Esophagus mucosa (tissue), 1 donor: ENCODE measurements at places on chromosomes 11 and 22.
A peak's percentile ranks its signal among the peaks of the same experiment; 100 is the strongest.

DNA sequence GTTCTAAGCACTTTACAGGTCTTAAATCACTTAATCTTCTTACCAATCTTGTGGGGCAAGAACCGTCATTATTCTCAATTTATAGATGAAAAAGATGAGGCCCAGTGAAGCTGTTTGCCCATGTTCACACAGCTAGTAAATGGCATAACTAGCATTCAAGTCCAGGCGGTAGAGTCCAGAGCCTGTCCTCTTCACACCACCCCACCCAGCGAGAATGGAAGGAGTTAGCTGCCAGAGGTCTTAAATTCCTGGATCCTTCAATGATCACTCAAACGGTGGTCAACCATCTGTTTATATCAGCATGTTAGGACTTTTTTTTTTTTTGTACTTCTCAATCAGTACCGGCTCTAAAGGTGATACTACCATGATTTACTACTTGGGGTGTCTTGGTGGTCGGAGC lies 43.3 kb downstream of the PARVA start:
- no peak for ATAC-seq

DNA sequence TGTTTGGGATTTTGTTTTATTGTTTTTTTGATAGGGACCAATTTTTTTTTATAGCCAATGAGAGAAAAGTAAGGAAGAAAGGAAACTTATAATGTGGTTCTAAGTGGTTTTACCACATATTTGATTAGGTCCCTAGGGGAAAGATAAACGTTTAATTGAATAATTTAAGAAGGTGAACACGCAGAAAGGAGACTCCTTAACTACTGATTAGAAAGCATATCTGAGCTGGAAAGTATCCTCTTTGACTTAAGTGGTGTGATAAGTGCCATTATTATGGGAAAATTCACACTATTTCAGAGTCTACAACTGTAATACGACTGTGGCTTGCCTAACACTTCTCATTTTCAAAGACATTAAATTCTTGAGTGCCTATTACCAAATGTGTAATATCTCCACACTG lies 106.5 kb upstream of the GRAMD1B start:
- ATAC-seq = no peak

DNA sequence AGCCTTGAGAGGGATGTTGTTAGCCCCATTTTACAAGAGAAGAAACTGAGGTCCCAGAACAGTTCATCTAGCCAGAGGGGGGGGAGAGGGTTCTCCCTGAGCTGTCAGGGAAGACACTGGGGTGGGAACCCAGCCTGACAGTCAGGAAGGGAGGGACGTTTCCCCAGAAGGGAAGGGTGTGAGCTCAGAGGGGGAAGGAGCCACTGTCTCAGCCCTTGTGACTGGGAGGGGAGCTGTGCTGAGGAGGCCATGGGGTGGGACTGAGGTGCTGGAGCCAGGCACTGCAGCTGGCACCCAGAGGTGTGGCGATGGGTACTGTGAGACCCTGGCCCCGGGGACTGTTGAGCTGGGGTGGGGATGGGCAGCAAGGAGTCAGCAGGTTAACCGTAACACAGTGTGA lies 35.7 kb downstream of the DAGLA start:
- ATAC-seq = no peak

DNA sequence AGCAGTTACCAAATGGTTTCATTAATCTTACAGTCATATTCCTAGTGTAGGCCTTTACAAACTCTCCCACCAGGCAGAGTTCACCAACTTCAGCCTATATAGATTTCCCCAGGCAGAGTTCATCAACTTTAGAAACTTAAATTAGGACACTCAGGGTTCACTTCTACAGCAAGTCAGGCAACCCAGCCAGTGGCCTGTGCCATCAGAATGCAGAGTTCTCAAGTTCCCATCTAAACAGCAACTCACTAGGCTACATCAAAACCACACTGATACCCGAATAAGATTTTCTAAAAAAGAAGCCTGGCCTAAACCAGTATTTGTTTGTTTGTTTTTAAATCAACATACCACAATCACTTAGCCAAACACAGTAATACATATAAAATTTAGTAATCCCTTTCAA lies 33.7 kb downstream of the PICALM start:
- ATAC-seq = no peak

DNA sequence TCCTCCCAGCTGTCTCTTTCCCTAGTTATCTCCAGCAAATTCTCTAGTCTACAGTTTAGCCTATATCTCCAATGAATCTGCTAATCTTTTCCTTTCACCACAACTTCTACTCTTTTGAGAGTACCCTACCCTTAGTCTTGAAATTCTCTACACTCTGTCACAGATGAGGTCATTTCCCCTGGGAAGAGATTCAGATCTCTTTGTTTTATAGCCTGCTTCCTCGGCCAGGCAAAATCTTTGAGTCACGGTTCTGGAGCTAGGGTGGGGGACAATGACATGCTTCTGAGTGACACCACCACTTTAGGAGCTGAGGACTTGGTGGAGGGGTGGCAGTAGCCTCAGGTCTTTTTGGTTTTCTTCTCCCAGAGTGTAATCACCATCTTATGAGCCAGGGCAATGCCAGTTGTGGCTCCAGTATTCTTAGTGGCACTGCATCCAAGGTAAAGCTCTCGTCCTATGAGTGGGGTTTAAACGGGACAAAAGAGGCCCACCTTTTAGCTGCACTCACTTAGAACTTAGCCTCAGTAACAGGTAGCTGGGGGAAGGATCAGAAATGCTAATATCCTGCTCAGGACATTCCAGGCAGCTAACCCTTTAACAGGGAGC lies 98.5 kb upstream of the RRM1 start:
- ATAC-seq = no peak

- ATAC-seq = no peak
Measured at GRCh38 chr11:45661439-45662055, 3.9 kb downstream of the CHST1 start.

GRCh38 chr11:45147891-45148675 lies 1.6 kb downstream of the PRDM11 start:
- peak; percentile 1 for ATAC-seq

- no peak for ATAC-seq
Measured at GRCh38 chr11:129493746-129494145, 118.1 kb downstream of the BARX2 start.

DNA sequence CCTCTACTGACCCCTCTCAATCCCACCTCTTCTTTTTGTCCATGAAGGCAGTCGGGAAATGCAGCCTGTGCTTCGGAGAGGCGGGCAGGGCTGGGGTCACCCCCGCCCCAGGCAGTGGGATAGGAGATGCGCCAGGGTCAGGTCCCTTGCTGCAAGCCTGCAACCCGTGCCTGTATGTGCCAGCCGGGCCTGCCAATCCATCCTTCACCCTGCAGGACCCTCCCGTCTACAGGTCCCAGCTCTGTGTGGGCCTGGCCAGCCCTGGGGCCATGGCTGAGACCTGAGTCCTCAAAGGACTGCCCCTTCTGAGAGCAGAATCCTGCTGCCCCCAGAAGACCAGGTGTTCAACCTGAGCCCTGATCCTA lies 10.9 kb downstream of the ASCL2 start:
- ATAC-seq = no peak

- ATAC-seq = no peak
Measured at GRCh38 chr11:69000391-69000790, 12.7 kb downstream of the MRGPRF start.

- peak; percentile 64 for ATAC-seq
Measured at GRCh38 chr11:26947379-26947844, 46.5 kb upstream of the FIBIN start.

DNA sequence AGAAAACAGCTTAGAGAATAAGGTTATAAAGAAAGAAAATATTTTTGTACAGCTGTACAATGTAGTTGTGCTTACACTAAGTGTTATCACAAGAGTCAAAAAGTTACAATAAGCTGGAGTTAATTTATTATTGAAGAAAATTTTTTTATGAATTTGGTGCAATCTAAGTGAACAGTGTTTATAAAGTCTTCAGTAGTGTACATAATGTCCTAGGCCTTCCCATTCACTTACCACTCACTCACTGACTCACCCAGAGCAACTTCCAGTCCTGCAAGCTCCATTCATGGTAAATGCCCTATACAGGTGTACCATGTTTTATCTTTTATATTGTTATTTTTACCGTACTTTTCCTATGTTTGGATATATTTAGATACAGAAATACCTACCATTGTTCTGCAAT lies 34.7 kb downstream of the GDPD4 start:
- no peak for ATAC-seq

GRCh38 chr11:66728038-66728692 lies 851 bp downstream of the SPTBN2 start:
- ATAC-seq = peak; percentile 24

DNA sequence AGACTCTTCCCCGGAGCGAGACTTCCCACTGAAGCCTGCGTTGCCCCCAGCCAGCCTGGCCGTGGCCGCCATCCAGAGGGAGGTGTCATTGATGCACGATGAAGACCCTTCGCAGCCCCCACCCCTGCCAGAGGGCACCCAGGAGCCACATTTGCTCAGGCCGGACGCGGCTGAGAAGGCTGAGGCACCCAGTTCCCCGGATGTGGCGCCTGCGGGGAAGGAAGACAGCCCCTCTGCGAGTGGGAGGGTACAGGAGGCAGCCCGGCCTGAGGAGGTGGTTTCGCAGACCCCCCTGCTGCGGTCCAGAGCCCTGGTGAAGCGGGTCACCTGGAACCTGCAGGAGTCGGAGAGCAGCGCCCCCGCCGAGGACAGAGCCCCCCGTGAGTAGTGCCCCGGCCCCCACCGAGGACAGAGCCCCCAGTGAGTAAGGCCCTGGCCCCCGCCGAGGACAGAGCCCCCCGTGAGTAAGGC lies 6.4 kb downstream of the IRF7 start:
- no peak for ATAC-seq

GRCh38 chr11:11608783-11609232 lies 13.0 kb downstream of the GALNT18 start:
- ATAC-seq = no peak

- no peak for ATAC-seq
Measured at GRCh38 chr11:45267052-45267451, 19.1 kb downstream of the SYT13 start.

- peak; percentile 45 for ATAC-seq
Measured at GRCh38 chr22:38927033-38927781, 30.2 kb upstream of the APOBEC3A start.

- ATAC-seq = no peak
Measured at GRCh38 chr11:71931245-71931602, 2.4 kb downstream of the RNF121 start.

DNA sequence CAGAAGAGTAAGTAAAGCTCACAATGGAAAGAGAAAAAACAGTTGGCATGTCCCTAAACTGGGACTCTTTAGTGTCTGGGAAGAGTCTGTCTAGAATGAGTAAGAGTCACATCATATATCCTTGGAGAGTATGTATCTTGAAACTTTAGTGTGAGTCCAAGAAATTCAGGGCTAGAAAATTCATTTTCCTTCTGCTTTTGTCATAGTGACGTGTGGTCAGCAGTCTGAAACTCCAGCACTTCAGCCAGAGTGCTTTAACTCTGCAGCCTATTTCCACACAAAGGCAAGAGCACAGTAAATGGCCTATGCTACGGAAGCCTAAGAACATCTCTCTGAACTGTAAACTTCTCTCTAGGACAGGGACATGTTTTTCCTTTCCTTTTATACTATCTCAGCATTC lies 174.1 kb downstream of the FAM181B start:
- no peak for ATAC-seq

GRCh38 chr11:36463781-36464180 lies 46.3 kb downstream of the TRAF6 start:
- ATAC-seq = no peak

- ATAC-seq = peak; percentile 23
Measured at GRCh38 chr22:49760280-49760629, 67.4 kb downstream of the BRD1 start.

GRCh38 chr11:115506954-115507675 lies 2.9 kb upstream of the CADM1 start:
- no peak for ATAC-seq

DNA sequence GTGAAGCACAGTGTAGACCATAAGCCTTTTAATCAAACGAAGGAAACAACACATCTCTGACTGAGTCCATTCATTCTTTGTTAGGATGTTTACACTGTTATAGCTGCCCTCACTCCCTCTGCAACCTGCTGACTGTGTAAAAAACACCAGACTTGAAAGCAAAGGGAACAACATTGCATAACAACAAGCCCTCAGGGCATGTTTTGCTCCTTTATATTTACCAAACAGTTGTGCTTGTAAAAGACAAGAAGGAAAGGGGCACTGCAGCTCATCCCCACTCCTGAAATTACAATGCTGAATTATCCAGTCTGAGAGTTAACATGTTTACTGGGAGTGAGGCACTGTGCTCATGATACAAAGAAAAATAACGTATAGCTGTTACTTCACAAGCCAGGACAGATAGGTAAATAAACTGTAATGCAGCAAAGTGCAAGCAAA lies 46.4 kb downstream of the RAB30 start:
- ATAC-seq = peak; percentile 33

- ATAC-seq = no peak
Measured at GRCh38 chr11:22787551-22788162, 41.9 kb downstream of the SVIP start.

DNA sequence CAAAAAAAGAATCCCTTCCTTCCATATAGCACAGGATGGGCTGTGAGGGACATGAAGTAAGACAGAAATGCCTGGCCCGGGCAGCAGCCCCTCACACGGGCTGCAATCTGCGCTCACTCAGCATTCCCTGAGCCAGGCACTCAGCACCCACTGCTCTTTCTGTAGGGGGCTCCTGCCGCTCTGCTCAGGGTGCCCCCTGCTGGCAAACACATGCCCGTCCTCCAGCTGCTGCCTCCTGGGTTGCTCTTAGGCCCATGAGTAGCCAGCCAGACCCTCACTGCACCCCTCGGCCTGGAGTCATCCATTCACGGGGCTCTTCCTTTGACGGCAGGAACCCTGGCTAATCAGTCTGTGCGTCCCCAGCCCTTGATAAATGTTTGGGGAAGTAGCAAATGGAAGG lies 6.9 kb downstream of the MCAT start:
- ATAC-seq = peak; percentile 36

GRCh38 chr11:83166193-83166866 lies 9.4 kb downstream of the PCF11 start:
- no peak for ATAC-seq

DNA sequence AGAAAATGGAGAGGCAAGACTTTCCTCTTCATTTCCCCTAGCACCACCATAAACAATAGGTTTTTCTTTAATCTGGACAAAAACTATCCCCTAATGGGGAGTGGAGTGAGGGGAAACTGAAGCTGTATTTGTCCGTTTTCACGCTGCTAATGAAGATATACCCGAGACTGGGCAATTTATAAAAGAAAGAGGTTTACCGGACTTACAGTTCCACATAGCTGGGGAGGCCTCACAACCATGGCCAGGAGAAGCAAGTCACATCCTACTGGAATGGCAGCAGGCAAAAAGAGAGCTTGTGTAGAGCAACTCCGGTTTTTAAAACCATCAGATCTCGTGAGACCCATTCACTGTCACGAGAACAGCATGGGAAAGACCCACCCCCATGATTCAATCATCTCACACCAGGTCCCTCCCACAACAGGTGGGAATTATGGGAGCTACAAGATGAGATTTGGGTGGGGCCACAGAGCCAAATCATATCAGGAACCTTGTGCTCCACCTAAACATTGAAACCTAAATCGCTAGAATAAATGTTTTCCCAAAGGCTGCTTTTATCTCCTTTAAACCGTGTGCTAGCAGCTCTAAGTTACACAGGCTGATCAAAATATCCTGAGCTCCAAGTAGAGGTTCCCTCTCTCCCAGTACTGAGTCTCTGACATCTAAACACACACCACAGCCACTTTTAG lies 4.3 kb downstream of the UBQLN3 start:
- no peak for ATAC-seq

- peak; percentile 63 for ATAC-seq
Measured at GRCh38 chr11:8263769-8264410, at the start of gene LMO1. Gene LMO1 (minus strand): TSS chr11:8263878. CDS start chr11:8263362, 516 bp downstream.
